ENCODE measurements at places on chromosomes 4 and X. TPM values are rescaled to one million over a fixed set of nuclear protein-coding genes. Genes with fewer than 3 reads are reported as not detected.

- DNase-seq = no peak
Measured at GRCh38 chrX:102067966-102068723, 57.3 kb upstream of the TCEAL2 start.

- no peak for DNase-seq
Measured at GRCh38 chrX:109533631-109534030, 3.0 kb upstream of the NXT2 start.

Gene CXCL8
- total RNA-seq = 90.2 TPM

GRCh38 chr4:72671980-72672379 lies 103.0 kb upstream of the ADAMTS3 start:
- DNase-seq = no peak
